ELR (cell line): ENCODE measurements at places on chromosomes 6 and 20.

- DNase-seq: no peak
Observed at GRCh38 chr20:19710336-19711120, 47.5 kb upstream of the RIN2 start.

DNA sequence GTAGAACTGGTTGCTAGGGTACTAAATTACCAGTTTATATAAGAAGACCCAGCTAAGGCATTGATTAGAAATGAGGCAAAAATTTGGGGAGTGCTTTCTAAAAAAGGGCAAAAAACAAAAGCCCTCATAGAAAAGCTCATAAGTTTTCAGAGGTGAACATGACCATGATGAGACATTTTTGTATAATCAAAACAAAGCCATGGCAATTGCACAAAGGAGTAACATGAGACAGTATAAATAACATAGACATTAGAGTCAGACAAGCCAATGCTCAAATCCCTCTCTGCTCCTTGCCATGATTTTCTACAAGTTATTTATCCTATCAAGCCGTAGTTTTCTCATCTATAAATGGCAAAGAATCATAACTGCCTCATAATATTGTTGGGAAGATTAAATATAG lies 112.2 kb upstream of the ADTRP start:
- peak; percentile 13 for DNase-seq

DNA sequence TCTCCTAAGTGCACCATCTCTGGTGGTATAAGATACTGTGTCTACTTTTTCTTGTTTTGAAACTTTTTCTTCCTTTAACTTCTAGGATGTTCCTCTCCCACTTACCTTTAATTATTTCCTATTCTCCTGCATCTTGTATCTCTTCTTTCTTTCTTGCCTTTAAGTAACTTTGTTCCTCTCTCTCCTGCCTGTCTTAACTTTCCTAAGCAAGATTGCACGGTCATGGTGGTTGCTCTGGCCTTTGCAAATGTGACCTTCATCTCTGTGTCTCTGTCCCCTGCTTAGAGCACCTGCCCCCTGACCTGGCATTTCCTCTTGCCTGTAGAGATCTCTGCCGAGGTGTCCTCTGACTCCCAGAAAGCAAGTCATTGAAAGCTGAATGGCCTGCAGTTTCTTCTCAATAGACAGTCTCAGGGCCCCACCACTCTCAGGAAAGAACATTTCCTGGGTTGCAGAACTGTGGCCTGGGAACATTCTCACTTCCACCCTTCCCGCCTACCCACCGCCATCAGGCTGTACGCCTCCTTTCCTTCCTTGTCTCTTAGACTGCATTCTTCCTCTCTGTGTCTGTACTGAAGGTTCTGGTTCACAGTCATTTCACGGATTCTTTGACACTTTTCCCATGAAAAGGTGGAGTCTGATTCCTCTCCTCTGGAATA lies 12.8 kb downstream of the ZDHHC14 start:
- DNase-seq: no peak

- DNase-seq: no peak
Observed at GRCh38 chr20:44587035-44587980, 4.9 kb downstream of the PKIG start.

DNA sequence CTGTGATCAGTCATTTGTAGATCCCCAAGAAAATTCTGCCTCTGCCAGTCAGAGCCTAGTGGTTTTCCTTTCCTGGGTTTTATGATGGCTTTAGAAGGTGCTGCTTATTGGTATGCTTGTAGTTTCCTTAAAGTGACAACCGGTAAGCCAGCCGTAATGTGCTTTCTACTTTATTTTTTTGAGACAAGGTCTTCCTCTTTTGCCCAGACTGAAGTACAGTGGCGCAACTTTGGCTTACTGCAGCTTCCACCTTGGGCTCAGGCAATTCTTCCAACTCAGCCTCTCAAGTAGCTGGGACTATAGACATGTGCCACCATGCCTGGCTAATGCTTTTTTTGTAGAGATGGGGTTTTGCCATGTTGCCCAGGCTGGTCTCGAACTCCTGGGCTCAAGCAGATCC lies 23.5 kb downstream of the MCM8 start:
- DNase-seq: no peak

GRCh38 chr6:12077021-12077710 lies 65.1 kb downstream of the HIVEP1 start:
- peak; percentile 38 for DNase-seq
